CD4-positive, alpha-beta T cell treated with Interleukin-17A for 1 hour (primary cell): ENCODE measurements at places on chromosomes 7 and 10.

DNA sequence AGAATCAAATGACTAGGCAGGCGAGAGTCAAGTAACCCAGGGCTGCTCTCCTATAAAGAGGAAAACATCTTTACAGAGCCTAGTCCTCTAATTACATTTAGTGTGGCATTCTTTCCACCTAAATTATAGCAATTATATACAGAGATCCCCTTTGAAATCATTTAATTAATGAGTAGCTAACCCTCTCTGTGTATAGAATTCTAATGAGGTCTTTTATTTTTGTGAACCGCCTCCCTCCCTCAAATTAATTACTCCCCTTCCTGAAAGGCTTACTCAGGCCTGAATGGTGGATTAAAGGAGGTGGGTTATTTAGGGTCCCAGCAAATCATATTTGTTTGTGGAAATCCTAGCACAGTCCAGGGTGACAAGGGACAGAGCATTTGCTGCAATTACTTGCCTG lies 551.8 kb downstream of the SORCS3 start:
- no peak for DNase-seq

- no peak for DNase-seq
Measured at GRCh38 chr10:124665558-124665957, 78.6 kb downstream of the FAM53B start.

- DNase-seq: no peak
Measured at GRCh38 chr10:125127986-125128385, 32.4 kb downstream of the CTBP2 start.

DNA sequence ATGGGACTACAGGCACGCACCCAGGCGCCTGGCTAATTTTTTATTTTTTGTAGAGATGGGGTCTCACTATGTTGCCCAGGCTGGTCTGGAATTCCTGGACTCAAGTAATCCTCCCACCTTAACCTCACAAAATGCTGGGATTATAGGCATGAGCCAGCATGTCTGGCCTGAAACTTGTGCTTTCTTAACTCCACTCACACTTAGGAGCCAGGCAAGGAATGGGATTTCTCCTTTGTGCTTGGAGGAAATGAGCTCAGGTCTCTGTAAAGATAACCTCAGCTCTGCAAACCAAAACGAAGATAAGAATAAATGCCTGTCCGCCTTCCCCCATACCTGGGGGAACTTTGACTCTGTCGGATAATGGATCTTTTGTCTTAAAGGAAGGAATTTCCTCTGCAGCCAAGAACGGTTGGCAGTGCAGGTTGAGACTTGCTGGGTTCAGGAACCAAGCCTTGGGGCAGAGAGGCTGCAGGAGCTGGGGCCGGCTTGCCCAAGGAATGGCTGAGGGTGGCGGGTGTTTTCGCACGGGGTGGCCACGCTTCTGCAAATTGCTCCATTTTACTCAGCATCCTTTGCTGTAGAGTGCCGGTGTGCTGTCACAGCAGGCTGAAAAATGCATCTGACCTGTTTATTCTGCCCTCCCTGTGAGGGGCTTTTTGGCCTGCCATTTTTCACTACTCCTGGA lies 174.2 kb downstream of the KIAA1217 start:
- no peak for DNase-seq
